ENCODE measurements at places on chromosomes 5 and 9.

- no peak for DNase-seq
Measured at GRCh38 chr5:153818626-153819025, 220.1 kb downstream of the FAM114A2 start.

GRCh38 chr9:76704593-76705204 is 59.5 kb upstream of the PCA3 start:
- no peak for DNase-seq

- no peak for DNase-seq
Measured at GRCh38 chr5:180755601-180756000, 15.7 kb upstream of the OR2Y1 start.

DNA sequence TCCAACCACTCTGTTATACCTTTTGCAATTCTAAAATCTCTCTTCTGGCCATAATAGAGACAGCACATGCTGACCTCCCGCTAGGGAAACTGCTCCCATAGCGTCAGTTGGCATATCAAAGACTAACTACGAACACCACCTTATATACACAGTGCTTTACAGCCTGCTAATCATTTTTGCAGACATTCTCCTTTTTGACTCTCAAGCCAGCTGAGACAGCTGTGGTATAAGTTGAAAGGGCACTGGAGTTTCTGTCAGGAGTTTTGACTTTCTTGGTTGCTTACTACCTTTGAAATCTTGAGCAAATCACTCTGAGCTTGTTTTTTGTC is 160.2 kb upstream of the TBCA start:
- no peak for DNase-seq

Data from NCI-H187 treated with DMSO at 0.1 percent for 48 hours (cell line).